Suppressor macrophage treated with lipopolysaccharide for 4 hours (primary cell): ENCODE measurements at places on chromosomes 12 and 14.

GRCh38 chr12:45655186-45655585 lies 74.3 kb upstream of the ARID2 start:
- no peak for DNase-seq

DNA sequence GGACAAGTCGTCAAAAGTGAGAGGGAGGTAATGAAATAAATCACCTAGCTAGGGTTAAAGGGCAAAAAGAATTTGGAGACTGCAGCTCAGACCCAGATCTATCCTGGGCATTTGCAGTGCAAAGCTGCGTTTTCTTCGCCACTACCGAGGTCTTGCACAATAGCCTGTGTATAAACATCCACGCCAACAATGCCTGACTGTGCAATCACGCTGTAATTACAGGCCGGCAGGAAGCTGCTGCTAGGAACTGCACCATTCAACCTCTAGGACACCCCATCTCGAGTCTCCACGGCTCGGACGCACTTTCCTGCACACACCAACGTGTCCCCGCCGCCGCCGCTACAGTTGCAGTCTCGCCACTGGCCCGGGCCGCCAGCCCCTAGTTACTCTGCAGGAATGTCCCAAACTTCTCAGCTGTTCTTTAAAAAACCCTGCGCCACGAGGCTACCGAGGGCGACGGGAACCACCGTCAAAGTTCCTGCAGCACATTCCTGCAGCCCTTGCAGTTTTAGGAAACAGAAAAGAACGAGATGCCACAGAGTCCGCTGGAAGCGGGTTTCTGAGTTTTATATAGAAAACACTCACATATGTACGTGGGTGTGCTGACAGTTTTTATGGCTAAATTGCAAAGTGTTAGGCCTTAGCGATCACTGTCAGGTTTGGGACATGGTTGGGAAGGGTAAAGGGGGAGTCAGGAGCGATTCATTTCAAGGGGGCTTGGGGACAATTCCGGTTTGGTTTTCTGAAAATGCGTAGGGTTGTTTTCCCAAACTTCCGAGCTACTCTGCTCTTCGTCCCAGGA lies 65.6 kb upstream of the PTGR2 start:
- peak; percentile 89 for DNase-seq

GRCh38 chr12:69988481-69989321 lies 163.7 kb downstream of the MYRFL start:
- DNase-seq, result no peak

DNA sequence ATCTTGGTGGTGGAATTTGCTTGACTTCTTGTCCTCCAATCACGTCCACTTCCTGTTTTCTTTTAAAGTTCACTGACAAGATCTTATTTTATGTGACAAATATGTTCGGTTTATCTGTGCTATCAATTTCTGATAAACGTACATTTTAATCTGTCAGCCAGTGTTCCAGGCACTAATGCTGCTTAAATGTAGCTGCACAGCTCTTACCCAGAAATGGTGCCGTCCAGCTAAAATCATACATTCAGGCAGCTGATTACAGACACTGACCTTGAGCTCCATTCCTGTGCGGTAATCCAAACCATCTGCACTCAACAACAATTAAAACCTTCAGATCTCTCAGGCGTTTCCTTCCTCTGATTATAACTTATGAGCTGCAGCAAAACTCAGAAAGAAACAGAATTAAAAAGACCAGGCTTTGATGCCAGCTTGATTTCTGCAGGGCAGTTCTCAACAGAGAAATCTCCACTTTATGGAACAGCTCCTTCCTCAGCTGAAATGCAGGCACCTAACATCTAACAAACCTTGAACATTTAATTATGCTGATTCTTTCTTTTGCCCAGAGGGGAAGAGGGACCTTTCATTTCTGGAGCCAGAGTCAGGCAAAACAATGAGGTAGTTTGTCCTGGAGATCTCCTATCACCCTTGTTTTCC lies 26.4 kb upstream of the RASSF3 start:
- DNase-seq, result peak; percentile 17

- no peak for DNase-seq
These were observed 66.5 kb downstream of the TRAFD1 start for GRCh38 chr12:112191840-112192321.

DNA sequence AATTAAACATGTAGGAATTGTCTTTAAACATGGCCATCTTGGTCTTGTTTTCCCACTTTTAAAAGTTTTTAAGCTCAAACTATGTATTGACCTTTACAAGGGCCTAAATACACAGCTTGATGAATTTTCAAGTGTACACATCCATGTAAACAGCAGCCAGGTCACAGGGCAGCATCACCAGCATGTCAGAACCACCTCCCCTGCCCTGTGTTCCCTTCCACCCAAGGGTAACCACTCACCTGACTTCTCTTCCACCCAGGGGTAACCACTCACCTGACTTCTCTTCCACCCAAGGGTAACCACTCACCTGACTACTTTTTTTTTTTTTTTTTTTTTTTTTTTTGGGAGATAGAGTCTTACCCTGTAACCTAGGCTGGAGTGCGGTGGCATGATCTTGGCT lies 4.6 kb downstream of the FBXW8 start:
- no peak for DNase-seq

DNA sequence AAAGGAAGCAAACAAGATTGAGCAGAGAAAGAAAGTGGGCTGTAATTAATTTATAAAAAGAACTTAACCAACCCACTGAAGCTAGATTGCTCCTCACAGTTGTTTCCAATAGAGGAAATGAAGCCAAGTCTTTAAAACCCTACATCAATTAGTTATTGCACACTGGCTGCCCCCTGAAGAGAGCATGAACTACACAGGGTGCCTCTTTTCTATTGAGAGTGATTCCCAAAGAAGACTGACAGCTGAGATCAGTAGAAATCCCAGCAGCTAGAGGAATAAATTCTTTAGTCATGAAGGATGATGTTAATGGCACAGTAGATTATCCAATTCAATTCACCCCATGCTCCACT lies 8.6 kb upstream of the USP15 start:
- no peak for DNase-seq
